ENCODE measurements at places on chromosomes 1 and 21.

DNA sequence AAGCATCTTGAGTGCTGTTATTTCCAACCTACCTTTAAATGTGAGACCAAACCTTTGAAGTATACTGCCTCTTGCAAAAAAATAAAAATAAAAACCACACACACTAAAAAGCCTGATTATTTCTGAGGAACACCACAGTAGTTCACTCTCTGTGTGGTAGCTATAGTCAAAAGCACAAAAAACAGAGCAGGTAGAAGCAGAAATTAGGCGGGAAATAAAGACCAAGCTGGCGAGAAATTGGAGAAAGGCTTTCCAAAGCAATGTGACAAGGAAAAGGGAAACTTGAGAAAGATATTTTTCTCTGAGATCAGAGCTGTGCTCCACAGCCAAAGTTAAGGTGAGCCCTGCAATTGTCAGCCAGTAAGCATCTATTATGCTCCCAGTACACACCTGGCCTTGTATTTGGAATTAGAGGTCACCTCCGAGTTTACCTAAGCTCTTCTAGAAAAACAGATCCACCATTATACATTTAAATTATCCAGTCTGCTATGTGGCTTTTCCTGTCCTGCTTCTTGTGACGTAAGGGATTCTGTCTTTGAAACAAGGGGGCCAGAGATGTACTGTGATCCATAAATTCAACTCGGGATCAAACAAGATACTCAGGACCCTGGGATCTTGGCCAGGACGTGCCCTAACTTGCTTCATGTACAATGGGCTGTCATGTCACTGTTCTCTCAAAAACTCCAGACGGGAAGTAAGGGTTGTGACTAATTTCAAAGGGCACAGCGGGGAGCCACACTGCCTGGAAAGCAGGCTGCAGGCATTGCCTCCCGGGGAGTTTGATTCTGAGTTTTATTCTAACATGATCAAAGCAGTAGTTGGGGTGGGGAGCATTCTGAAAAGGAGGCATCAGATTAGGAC is 39.8 kb upstream of the RAB4A start:
- no peak for DNase-seq

DNA sequence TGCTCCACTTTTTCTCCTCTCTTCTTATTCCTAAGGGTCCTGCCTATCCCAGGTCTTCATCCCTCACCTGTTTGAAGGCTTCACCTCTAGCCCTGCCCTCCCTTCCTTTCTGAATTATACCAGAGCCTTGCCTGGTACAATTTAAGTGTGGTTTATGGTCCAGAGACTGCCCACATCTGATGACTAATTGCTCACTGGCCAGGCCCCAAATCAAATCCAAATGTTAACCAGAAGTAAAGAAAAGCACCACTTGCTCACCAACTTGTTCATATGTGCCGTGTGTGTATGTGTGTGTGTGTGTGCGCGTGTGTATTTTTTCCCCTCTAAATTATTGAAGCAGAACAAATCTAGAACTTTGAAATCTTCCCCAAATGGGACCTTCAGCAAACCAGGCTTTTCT is 26.4 kb downstream of the MYOM3 start:
- DNase-seq: no peak

DNA sequence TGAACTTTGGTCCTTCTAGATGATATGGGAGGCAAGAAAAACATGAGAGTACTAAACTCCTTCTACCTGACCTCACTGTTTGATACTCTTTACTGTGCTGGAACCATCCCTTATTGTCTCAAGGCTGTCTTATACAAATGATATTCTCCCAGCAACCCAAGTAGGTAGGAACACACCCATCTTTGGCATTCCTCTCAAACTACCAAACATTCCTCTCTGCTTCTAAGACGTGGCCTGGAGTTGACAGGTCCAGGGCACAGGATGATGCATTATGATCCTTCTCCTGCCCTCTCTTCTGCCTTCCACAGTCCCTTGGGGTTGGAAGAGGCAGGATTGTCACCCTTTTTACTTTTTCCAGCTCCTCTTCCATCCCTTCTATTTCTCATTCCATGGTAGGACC is 90.5 kb downstream of the SPATA17 start:
- no peak for DNase-seq

- DNase-seq: no peak
Observed at GRCh38 chr21:28833182-28833581, 159.5 kb downstream of the LTN1 start.

GRCh38 chr1:111208921-111209320 is 8.5 kb upstream of the DENND2D start:
- no peak for DNase-seq

- no peak for DNase-seq
Observed at GRCh38 chr1:234971586-234972297, 156.9 kb downstream of the TOMM20 start.

DNA sequence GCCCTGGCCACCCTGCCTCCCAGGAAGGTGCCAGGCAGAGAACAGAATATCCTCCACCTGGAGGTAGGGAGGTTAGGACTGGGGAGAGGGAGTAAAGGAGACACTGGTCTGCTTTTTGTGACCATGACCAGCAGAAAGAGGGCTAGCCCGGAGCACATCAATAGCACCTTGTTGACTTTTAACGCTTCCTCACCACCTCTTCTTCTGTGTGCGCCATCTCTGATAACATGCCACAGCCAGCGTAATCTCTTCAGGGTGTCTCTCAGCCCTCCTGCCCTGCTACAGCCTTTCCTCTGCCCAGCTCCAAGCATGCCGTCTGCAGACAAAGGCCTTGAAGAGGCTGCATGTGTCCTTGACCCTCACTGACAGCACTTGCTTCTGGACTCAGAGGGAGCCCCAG is 50.9 kb upstream of the GJA5 start:
- no peak for DNase-seq

DNA sequence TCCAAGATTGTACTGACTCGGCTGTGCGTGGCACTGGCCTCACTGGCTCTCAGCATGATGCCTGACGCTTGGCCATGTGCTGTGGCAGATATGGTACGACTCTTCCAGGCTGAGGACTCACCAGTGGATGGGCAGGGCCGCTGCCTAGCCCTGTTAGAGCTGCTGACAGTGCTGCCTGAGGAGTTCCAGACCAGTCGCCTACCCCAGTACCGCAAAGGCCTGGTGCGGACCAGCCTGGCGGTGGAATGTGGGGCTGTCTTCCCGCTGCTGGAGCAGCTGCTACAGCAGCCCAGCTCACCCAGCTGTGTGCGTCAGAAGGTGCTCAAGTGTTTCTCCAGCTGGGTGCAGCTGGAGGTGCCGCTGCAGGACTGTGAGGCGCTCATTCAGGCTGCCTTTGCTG is 2.9 kb downstream of the IPO13 start:
- no peak for DNase-seq

GRCh38 chr1:221149555-221150075 is 270.4 kb downstream of the HLX start:
- no peak for DNase-seq

- no peak for DNase-seq
Observed at GRCh38 chr1:206952171-206952570, 5.9 kb upstream of the PIGR start.

GRCh38 chr1:218930472-218931241 is 243.0 kb upstream of the LYPLAL1 start:
- DNase-seq: no peak

GRCh38 chr1:93537396-93537795 is 89.5 kb downstream of the FNBP1L start:
- no peak for DNase-seq

DNA sequence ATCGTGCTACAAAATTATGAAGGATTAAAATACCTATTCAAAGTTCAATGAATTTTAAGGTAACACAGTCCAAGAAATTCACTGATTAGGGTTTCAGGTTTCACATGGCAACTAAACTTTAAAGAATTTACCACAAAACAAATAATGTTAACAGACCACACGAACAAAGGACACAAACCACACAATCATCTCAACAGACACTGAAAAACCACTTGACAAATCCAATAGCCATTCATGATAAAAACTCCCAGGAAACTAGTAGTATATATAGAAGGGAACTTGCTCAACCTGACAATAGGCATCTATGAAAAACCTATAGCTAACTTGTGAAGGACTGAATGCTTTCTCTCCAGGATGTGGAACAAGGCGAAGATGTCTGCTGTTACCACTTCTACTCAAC is 21.1 kb upstream of the SH2D5 start:
- no peak for DNase-seq

- no peak for DNase-seq
Observed at GRCh38 chr1:145918992-145919939, 749 bp upstream of the PEX11B start.

- DNase-seq: no peak
Observed at GRCh38 chr1:107142666-107143065, 1.8 kb downstream of the NTNG1 start.

GRCh38 chr1:233362743-233363142 is 35.2 kb downstream of the MAP3K21 start:
- DNase-seq: no peak

DNA sequence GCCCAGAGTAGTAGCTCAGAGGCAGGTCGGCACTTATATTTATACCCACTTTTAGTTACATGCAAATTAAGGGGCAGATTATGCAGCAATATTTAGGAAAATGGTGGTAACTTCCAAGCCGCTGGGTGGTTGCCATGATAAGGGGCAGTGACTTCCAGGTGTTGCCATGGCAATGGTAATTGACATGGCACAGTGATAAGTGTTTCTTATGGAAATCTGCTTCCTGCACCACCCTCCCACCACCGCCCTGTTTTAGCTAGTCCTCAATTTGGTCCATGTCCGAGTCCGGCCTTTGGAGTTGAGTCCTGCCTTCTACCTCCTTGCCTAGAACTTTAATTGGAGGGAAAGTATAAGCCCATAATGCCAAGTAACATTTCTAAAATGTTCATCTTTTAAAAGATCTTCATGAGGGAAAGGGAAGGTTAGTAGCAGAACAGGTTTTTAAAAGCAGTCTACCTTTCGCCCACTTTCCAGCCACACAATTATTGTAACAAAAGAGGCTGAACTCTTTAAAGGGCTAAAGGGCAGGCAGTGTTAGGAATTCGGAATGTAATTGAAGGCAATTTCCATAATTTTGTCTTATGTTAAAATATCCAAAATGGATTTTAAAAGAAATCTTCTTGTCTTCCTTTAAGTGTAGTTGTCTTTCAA is 21.7 kb downstream of the ZBTB8B start:
- DNase-seq: no peak

DNA sequence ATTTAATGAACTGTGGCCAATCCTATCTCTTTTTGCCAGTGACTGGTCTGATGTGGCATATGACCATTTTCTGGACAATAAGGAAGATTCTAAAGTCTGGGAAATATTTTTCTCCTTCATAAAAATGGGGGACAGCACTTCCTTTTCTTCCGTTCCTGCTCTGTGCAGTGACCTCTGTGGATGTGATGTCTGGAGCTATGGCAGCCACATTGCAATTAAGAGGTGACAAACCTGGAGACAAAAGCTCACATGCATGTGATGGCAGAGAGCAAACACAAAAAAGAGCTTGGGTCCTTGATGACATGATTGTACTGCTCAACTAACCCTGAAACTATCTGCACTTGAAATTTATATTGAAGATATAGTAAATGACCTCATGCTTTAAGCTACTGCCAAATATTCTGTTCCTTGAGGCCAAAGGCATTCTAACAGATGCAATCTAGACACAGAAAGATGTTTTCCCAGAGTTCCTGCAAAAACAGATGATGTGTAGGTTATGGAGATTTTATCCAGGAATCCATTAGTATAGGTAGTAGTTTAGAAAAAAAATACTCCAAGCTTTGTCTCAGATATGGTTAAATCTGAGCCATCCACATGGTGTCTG is 2.2 kb upstream of the MAGI3 start:
- DNase-seq: no peak

GRCh38 chr1:23809751-23810171 is 9.2 kb upstream of the GALE start:
- DNase-seq: peak; percentile 71

GRCh38 chr1:59417406-59417805 is 120.5 kb downstream of the FGGY start:
- DNase-seq: no peak

GRCh38 chr1:34444516-34444915 is 267.8 kb downstream of the C1orf94 start:
- DNase-seq: no peak

- DNase-seq: no peak
Observed at GRCh38 chr1:5597991-5598823, 394.0 kb downstream of the NPHP4 start.

GRCh38 chr1:112257043-112257835 is 138.8 kb upstream of the CTTNBP2NL start:
- DNase-seq: no peak

GRCh38 chr1:84083307-84083706 is 60.8 kb upstream of the PRKACB start:
- no peak for DNase-seq

DNA sequence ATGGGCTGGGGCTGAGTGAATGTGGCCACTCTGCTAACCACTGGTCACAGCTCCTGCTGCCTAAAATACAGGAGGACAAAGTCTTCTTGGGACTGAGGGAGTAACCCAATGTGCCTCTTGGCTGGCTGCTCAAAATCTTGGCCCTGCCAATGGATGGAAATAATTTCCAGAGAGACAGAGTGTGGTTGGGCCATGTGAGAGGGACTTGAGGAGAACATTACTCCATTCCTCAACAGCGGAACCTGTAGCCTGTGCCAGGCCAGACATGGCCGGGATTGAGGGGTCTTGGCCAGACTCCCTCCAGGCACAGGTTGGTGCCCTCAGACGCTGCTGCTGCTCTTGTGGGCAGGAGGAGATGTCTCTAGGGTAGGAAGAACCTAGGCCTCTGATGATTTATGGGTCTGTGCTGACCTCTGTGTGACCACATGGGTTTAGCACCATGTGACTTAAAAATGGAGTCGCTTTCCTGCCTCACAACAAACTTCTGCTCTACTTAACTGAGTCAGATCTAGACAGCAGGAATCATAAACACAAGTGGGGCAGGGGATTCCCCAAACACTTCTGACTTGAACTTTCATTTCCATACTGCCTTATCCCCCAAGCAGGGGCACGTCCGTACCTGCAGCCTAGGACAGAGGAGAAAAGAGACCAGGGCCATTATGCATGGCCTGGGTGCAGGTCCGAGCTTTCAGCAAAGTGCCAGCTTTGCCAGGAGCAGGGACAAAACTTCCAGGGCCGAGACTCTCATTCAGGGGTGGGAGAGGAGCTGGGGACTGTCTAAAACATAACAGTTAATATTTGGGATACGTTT is 79.2 kb downstream of the CD34 start:
- no peak for DNase-seq

- peak; percentile 30 for DNase-seq
Observed at GRCh38 chr21:14120091-14120734, 90.5 kb downstream of the LIPI start.

- no peak for DNase-seq
Observed at GRCh38 chr21:24636696-24637095, 970.6 kb downstream of the MRPL39 start.

All from stimulated activated CD8-positive, alpha-beta memory T cell treated with anti-CD3 and anti-CD28 coated beads, Interleukin-2, amount 100 ng/mL, for 48 hours (primary cell).